Activated naive CD4-positive, alpha-beta T cell treated with anti-CD3 and anti-CD28 coated beads for 36 hours (primary cell): ENCODE measurements at places on chromosomes 3 and 15.

DNA sequence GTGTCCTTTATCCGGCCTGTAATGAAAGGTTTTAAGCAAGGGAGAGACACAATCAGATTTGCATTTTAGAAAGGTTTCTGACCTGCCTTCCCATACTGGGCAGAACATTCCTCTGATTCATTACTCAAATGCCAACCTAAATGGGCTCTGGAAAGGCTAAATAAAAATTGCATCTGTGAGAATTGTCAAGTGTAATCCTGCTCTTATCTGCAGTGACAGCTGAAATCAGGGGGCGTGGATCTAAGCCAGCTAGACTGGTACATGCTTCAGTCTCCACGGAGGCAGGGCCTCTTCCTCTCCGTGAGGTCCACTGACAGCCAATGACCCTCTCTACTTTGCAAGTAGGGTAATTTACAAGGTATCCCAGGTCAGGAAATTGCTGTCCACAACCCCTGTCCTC, 32.5 kb upstream of the MINAR1 start:
- no peak overlapping the region for H3K27ac ChIP-seq
- no peak overlapping the region for H3K4me3 ChIP-seq
- no peaks in the 10 kb centered on the region for H3K4me1 ChIP-seq
- no peaks in the 10 kb centered on the region for H3K36me3 ChIP-seq
- H3K27me3 ChIP-seq = no peaks in the 10 kb centered on the region
- no peak for DNase-seq

DNA sequence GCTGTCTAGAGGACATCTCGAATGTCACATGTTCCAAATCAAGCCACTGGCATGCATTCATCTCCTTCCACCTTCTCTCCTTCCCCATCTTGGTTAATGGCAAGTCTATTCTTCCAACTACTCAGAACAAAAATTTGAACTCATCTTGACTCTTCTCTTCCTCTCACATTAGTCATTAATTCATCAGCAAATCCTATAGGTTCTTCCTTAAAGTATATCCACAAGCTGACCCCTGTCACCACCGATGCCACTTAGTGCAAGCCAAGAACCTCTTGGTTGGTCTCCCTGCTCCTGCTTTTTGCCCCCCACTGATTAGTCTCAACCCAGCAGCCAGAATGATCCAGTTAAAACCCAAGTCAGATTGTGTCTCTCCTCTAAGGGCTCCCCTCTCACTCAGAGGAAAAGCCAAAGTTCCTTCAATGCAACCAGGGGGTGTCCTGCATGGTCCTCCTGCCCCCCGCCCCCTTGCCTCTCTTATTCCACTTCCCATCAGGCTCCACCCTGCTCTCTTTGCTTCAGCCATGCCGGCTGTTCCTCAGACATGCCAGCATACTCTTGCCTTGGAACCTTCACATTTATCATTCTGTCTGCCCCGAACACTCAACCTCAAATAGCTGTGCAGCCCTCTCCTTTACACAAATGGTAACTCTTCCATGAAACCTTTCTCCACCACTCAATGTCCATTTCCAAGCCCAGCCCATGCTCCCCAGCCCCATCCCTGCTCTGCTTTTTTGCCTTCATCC, 1.0 kb upstream of the GALNT15 start:
- DNase-seq = no peak
- H3K4me3 ChIP-seq = no peak overlapping the region
- no peaks in the 10 kb centered on the region for H3K36me3 ChIP-seq
- H3K27me3 ChIP-seq = peaks cover 7% of the 10 kb centered on the region
- H3K4me1 ChIP-seq = peaks cover under 1% of the 10 kb centered on the region

DNA sequence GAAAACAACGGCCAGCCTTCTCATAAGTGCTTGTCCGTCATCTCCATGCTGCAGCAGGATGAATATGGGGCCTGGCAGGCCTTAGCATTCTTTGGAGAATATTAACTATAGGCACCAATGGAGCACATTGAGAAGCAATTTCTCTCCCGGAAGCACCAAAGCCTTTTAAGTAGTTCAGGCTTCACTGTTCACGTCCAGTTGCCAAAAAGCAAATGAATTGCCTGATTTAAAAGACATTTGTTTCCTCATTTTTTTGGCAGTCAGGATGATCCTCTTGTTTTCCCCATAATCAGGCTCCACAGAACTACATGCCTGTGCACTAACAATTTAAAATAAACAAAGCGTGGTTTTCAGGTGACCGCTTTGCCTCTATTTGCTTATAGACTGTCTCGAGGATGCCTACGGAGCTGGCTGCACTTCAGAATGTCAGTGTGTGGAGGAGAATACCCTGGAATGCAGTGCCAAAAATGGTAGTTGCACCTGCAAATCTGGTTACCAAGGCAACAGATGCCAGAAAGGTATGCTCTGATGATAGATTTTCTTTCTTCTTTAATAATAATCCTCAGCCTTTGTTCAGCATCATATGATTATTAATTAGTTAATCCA, 725.2 kb upstream of the GOLIM4 start:
- H3K4me1 ChIP-seq = no peaks in the 10 kb centered on the region
- no peaks in the 10 kb centered on the region for H3K36me3 ChIP-seq
- no peak overlapping the region for H3K27ac ChIP-seq
- H3K27me3 ChIP-seq = no peaks in the 10 kb centered on the region

GRCh38 chr3:52249683-52250082, 4.1 kb downstream of the PPM1M start:
- no peak overlapping the region for H3K4me3 ChIP-seq
- DNase-seq = peak; percentile 17
- H3K27me3 ChIP-seq = no peaks in the 10 kb centered on the region
- H3K36me3 ChIP-seq = peaks cover 74% of the 10 kb centered on the region
- H3K27ac ChIP-seq = peak overlapping the region; percentile 99

- H3K27me3 ChIP-seq = peaks cover 2% of the 10 kb centered on the region
- H3K36me3 ChIP-seq = no peaks in the 10 kb centered on the region
- H3K4me3 ChIP-seq = no peak overlapping the region
- H3K4me1 ChIP-seq = peaks cover 2% of the 10 kb centered on the region
These were observed 42.7 kb downstream of the CORO2B start for GRCh38 chr15:68621535-68621934.

DNA sequence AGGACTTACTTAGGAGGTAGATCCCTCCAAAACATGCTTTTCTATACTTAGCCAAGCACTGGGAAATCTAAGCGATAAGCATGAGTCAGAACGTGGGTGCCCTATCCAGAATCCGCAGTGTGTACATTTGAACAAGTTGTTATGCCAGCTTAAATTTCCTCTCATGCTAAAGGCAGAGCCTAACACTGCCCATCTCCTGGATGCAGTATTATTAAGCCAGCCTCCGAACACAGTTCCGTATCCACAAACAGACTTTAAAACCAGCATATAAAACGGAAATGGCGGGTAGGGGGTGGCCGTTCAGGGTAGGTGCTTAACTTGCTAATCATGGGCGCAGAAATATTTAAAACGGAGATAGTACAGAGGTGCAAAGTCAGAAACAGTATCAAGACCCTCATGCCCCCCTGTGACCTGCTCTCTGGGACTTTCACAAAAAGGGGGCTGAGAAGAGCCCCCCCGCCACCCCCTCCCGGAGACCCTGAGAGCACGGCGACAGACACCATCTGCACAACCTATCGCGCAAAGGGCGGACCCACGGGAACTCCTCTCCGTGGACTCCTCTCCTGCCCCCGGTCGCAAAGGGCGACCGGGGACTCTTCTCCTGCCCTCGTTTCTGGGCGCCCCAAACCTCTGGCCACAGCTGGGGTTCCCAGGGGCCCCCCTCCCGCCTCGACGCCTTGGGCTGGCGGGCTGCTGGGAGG, 889 bp upstream of the LRRIQ4 start:
- no peaks in the 10 kb centered on the region for H3K27me3 ChIP-seq
- DNase-seq = peak; percentile 28
- peaks cover 5% of the 10 kb centered on the region for H3K36me3 ChIP-seq
- peak overlapping the region; percentile 52 for H3K27ac ChIP-seq
- H3K4me3 ChIP-seq = peak overlapping the region; percentile 82
- H3K4me1 ChIP-seq = peaks cover 19% of the 10 kb centered on the region

- H3K36me3 ChIP-seq = no peaks in the 10 kb centered on the region
- H3K4me3 ChIP-seq = no peak overlapping the region
- no peak for DNase-seq
- peaks cover 37% of the 10 kb centered on the region for H3K27me3 ChIP-seq
These were observed 144.7 kb upstream of the ABHD17C start for GRCh38 chr15:80550219-80550907.

DNA sequence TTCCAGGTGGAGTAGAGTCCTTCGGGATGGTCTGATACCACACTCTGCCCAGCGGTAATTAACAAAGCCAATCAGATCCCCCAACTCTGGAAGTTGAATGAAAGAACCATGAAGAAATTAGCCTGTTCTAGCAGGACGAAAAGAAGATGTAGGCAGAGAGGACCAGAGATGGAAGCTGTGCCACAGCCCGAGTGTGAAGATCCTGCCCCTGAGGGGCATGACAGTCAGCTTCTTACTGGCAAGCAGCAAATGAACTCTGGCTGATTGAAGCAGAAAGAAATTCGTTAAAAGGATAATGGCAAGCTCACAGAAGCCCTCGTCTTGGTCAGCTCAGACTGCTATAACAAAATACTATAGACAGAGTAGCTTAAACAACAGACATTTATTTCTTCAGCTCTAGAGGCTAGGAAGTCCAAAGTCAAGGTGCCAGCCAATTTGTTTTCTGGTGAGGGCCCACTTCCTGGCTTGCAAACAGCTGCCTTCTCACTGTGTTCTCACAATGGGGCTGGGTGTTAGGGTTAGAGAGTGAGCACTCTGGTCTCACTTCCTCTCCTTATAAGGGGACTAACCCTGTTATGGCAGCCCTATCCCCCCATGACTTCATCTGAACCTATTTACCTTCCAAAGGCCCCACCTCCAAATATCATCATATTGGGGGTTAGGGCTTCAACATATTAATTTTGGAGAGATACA, 307.1 kb downstream of the VPS13C start:
- peaks cover 5% of the 10 kb centered on the region for H3K27me3 ChIP-seq
- no peaks in the 10 kb centered on the region for H3K4me1 ChIP-seq
- no peak overlapping the region for H3K4me3 ChIP-seq

GRCh38 chr3:8518138-8518537, 16.5 kb downstream of the LMCD1 start:
- no peak overlapping the region for H3K27ac ChIP-seq
- peaks cover 17% of the 10 kb centered on the region for H3K27me3 ChIP-seq
- H3K4me1 ChIP-seq = no peaks in the 10 kb centered on the region
- H3K4me3 ChIP-seq = no peak overlapping the region
- DNase-seq = no peak

GRCh38 chr3:95154766-95155165, 1091.9 kb downstream of the NSUN3 start:
- no peaks in the 10 kb centered on the region for H3K4me1 ChIP-seq
- H3K27me3 ChIP-seq = no peaks in the 10 kb centered on the region
- H3K4me3 ChIP-seq = no peak overlapping the region

GRCh38 chr15:85819938-85820337, 25.2 kb upstream of the KLHL25 start:
- no peak for DNase-seq
- no peak overlapping the region for H3K27ac ChIP-seq

GRCh38 chr15:70438776-70439175, 324.6 kb downstream of the UACA start:
- H3K36me3 ChIP-seq = no peaks in the 10 kb centered on the region
- no peak for DNase-seq
- H3K27me3 ChIP-seq = peaks cover 7% of the 10 kb centered on the region
- H3K27ac ChIP-seq = no peak overlapping the region
- H3K4me1 ChIP-seq = peaks cover 27% of the 10 kb centered on the region

GRCh38 chr3:156548041-156548687, 6.8 kb downstream of the SSR3 start:
- H3K27ac ChIP-seq = no peak overlapping the region
- peaks cover 41% of the 10 kb centered on the region for H3K4me1 ChIP-seq
- DNase-seq = no peak
- H3K4me3 ChIP-seq = no peak overlapping the region

- peaks cover 40% of the 10 kb centered on the region for H3K4me1 ChIP-seq
- no peaks in the 10 kb centered on the region for H3K27me3 ChIP-seq
- H3K36me3 ChIP-seq = peaks cover 21% of the 10 kb centered on the region
- peak; percentile 71 for DNase-seq
- peak overlapping the region; percentile 85 for H3K27ac ChIP-seq
- H3K4me3 ChIP-seq = peak overlapping the region; percentile 92
These were observed 613 bp downstream of the ATP1B3 start for GRCh38 chr3:141876891-141877621.

DNA sequence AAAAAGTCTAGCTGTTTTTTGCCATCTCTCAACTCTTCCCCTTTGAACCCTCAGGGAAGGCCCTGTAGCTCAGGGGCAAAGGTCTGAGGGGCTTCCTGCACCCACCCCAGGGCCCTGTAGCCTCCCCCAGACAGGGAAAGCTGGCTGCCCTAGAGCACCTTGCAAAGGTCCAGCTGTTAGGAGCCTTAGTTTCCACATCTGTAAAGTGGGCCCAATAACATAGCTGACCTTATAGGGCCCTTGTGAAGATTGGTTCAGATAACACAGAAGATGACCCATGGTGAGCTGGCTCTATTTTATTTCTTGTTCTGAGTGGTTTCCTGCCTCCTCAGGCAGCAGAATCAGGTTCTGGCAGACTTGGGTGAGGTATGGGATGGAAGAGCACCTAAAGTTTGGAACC, 55.2 kb upstream of the SMAD6 start:
- H3K27ac ChIP-seq = no peak overlapping the region
- H3K27me3 ChIP-seq = no peaks in the 10 kb centered on the region
- no peak overlapping the region for H3K4me3 ChIP-seq

DNA sequence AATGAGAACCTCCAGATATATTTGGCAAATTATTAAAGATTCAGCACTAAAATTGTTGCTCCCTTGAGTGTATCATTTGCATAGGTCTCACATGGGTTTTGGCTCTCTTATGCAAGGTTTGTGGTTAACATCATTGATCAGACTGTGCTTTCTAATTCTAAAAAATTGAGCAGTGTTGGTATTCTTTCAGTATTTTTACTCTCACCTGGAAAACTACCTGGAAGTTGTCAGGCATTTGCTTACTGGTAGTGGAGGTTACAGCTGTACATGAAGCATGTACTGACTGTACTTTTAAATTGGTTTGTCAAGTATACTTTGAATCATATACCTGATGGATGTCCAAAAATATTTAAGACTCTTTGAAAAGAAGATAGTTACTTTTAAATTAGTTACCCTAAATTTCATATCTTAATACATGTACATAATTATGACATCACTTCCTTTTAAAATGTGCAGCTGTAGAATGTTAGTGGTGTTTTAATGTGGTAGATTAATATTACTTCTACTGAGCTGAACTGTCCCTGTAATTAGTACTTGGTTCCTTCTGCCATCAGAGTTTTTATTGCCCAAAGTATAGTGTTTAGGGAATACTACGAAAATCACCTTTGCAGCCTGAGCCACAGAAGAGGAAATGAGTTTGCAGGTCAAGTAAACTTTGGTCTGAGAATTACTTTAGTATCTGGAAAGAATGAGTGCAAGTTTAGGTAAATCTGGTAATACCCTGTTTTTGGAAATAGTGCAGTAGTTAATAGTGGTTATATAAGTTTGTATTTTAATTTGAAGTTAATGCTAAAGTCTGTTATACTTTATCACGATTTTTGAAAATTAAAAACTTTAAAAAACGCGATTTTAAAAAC, 2.8 kb downstream of the CHD2 start:
- peaks cover 72% of the 10 kb centered on the region for H3K36me3 ChIP-seq
- peaks cover 4% of the 10 kb centered on the region for H3K27me3 ChIP-seq
- peak overlapping the region; percentile 92 for H3K4me3 ChIP-seq
- peak overlapping the region; percentile 100 for H3K27ac ChIP-seq
- peaks cover 50% of the 10 kb centered on the region for H3K4me1 ChIP-seq
- peak; percentile 21 for DNase-seq

GRCh38 chr15:66883284-66883911, 181.4 kb downstream of the SMAD6 start:
- no peak overlapping the region for H3K4me3 ChIP-seq
- H3K4me1 ChIP-seq = no peaks in the 10 kb centered on the region
- H3K27me3 ChIP-seq = no peaks in the 10 kb centered on the region
- no peaks in the 10 kb centered on the region for H3K36me3 ChIP-seq
